ENCODE measurements at places on chromosomes 5 and 9.

GRCh38 chr9:120659676-120660075, 54.6 kb downstream of the MEGF9 start:
- no peak for DNase-seq

- no peak for DNase-seq
These were observed 12.6 kb upstream of the PALM2AKAP2 start for GRCh38 chr9:109767404-109767803.

- DNase-seq = no peak
These were observed 776.6 kb downstream of the CDH12 start for GRCh38 chr5:22076586-22076985.

- peak; percentile 76 for DNase-seq
These were observed 37.8 kb upstream of the KIF2A start for GRCh38 chr5:62268234-62268633.

GRCh38 chr5:111530298-111530740, 18.0 kb upstream of the STARD4 start:
- no peak for DNase-seq

GRCh38 chr5:81105261-81105877, 127.8 kb upstream of the CKMT2 start:
- DNase-seq = no peak

DNA sequence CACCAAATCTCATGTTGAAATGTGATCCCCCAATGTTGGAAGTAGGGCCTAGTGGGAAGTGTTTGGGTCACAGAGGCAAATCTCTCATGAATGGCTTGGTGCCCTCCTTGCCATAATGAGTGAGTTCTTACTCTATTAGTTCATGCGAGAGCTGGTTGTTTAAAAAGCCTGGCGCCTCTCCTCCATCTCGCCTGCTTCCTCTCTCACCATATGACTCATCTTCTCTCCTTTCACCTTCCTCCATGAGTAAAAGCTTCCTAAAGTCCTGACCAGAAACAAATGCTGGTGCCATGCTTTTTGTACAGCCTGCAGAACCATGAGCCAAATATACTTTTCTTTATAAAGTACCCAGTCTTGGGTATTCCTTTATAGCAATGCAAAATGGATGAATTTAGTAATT, 20.9 kb upstream of the ARHGAP26 start:
- no peak for DNase-seq

DNA sequence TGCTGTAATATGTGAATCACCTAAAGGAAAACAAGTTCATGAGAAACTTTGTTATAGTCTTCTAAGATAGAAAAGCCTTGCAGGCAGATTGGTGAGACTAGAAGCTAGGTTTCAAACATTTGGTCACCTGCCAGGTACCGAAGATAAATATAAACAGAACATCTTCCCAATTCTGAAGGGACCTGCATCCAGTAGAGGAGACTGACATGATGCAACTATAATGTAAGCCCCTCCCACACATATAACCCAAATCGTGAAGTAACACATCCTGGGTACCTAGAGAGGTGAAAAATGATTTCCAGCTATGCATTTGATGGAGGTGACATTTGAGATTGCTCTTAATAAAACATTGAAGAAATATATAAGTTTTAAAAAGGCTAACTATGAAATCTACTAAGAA, 29.9 kb downstream of the SHLD3 start:
- no peak for DNase-seq

DNA sequence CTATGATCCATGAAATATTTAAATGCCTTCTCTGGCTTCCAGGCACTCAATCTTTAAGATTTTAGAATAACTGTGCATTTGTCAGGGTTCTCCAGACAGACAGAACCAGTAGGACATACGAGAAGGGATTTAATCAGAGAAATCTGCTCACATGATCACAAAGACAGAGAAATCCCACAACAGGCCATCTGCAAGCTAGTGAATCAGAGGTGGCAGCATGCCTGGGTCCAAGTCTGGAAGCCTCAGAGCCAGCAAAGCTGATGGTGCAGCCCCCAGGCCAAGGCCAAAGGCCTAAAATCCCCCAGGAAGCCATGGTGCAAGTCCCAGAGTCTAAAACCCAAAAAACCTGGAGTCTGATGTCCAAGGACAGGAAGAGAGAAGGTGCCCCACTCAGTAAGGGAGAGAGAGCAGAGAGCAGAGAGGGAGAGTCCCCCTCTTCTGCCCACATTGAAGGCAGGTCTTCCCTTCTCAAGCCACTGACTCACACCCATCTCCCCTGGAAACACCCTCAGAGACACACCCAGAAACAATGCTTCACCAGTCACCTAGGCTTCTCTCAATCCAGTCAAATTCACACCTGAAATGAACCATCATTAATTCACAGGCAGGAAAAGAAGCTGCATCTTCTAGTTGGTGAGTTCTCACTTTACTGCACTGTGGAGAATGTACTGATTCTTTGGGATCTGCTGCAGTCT, 48.7 kb downstream of the CAMSAP1 start:
- DNase-seq = no peak

DNA sequence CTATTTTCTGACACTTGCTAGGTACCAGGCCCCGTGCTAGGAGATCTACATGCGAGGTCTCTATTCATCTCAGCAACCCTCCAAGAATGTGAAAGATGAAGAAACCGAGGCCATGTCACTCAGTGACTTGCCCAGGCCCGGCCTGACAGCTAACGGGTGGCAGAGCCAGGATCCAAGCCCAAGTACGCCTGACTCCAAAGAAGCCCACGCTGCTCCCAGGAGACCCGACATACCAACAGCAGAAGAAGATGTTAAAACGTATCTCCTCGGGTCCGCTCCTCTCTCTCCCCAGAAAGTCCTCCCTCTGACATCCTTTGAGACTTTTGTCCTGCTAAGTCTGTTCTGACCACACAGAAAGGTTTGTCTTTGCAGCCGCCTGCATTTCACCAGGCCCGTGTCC, 65.2 kb downstream of the CRB2 start:
- no peak for DNase-seq

GRCh38 chr9:68480807-68481206, 59.9 kb downstream of the TMEM252 start:
- DNase-seq = no peak

- DNase-seq = no peak
These were observed 291.2 kb downstream of the ADAMTS6 start for GRCh38 chr5:65190328-65191053.

DNA sequence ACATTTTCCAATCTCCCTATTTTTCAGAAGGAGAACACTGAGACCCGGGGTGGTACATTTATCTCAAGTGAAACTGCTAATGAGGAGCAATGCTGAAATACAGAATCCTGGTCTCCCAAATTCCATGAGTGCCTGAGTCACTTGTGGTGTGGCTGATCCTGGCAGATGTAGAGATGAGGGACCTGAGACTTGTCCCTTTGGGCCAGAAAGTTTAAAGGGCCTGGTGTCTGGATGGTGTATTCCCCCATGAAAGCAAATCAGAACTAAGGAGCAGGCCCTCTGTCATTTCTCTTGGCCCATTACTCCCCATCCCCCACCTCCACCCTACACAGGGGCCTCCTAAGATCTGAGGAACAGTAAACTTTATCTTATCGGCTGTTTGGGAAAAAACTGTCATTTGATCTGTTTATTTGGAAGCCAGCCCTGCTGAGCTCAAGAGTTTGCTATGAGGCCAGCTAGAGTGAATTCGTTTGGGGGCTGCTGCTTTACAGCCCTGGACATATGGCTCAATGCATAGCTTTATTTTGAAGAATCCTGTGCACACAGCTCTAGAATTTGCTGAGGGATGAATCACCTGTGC, 140.3 kb downstream of the LHFPL2 start:
- DNase-seq = no peak

DNA sequence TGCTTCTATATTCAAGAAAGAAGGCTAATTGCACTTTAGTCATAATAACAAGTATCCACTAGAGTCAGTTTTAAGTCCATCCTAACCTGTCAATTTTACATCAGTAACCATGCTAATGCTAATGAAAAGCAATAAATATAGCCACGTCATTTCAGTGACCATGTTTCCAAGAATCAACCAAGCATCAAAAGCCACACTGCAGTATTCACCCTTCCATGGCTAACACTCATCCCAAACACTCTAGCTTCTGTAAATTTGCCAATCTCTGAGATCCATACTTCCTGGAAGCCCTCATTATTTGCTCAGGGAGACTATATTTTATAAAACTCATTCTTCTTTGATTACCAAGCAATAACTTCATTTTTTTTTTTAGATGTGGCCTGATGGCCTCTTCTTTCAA, 712.0 kb downstream of the CETN3 start:
- DNase-seq = no peak

DNA sequence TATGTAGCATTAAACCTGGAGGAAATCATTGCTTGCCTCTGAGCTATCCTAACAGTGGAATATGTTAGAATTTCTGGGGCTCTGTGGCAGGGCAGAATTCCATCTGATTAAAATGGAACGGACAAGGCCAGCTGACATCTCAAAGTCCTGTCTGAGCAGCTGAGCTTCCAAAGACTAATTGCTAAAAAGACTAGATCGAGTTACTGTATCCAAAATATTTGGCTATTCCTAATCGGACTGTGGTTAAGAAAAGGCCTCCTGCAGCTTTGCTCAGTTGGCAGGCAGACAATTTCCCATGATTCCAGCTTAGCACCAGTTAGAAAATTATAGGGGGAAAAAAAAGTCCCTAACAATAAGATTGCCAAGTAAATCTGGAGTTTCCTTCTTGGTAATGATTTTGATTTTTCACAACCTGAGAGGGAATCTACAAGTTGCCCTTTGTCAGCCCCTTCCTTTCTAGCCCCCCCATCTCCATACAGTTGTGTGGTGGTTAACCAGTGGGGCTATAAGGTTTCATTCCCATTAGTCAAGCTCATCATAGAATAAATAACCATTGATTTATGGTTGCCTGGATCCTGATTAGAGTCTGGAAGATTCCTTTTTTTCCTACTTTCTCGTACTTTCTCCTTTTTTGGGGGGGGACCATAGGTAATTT, 26.4 kb downstream of the PTGR1 start:
- peak; percentile 80 for DNase-seq

GRCh38 chr5:64417390-64417789, 88.4 kb upstream of the RGS7BP start:
- peak; percentile 16 for DNase-seq

DNA sequence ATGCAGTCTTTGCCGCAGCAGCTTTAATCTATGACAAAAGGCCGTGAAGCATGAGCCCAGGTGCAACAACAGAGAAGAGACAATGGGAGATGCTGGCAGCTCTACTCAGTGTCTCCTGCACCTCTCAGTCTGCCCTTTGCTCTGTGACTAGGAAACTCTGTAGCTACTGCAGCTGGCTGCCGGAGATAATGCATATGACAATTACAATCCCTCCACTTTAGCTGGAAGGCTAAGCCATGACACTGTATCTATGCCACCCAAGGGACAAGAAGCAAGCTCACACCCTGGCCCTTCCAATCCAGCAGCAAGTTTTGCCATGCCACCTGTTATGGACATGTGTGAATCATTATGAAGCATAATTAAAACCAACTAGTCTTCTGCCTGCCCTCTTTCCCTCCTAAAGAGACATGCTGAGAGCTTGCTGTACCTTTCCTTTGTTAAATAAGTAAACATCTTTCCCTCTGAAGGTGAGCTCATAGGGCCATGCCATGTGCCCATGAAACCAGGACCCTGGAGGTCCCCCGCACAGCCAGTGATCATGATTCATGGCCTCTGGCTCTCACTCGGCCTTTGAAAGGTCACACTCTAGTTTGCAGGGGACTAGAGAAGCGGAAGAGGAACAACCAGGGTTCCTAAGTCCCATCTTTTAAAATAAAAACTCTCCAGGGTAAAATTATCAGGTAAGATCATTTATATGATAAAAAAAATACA, 219.4 kb downstream of the SPOCK1 start:
- DNase-seq = peak; percentile 98

DNA sequence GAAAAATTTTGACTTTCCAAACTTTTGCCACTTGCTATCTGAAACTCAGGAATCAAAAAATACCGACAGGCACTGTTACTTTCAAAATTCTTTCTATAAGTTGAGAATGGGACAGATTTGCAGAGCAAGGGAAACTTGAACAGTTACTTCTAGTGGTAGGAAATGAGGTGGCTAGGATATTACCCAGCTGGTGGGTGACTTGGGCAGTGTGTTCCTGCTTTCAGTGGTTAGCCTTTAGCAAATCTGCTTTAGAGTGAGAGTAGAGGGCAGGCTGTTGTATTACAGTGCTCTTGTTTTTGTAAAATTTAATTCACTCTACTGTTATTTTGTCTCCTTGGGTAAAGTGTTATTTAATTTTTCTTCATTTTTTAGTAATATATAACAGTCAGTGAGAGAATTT, 40.2 kb upstream of the ROPN1L start:
- no peak for DNase-seq

- DNase-seq = no peak
These were observed 39.6 kb downstream of the CTSL start for GRCh38 chr9:87765521-87765920.

GRCh38 chr5:27240791-27241190, 202.4 kb upstream of the CDH9 start:
- no peak for DNase-seq

DNA sequence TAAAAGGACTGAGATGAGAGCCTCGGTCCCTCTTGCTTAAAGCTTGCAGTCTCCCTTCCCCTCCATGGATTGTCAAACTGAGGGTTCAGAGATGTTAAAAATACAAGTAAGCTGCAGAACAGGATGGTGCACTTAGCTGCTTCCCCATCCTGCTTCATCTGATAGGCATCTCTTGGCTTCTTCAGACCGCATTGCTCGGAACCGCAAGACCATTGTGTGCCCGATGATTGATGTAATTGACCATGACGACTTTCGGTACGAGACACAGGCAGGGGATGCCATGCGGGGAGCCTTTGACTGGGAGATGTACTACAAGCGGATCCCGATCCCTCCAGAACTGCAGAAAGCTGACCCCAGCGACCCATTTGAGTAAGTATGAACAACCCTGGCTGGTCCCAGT, 65.5 kb upstream of the SAP30L start:
- DNase-seq = no peak

- no peak for DNase-seq
These were observed 33.4 kb downstream of the SECISBP2 start for GRCh38 chr9:89351584-89352300.

DNA sequence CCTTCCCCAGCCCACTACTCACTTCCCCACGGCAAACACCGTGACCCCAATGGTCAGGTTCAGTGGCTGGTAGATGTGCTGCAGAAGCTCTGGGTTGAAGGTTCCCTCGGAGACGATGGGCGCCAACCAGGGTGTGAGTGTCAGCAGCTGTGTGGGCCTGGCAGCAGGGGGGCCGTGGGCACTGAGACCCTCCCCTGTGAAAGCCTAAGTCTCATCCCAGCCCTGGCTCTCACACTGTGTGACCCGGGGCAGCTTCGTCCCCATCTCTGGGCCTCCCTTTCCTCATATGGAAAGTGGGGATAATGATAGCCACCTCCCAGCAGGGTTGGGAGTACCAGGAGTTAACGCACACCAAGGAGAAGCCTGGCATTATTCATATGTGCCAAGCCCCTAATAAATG, 8.6 kb downstream of the GBGT1 start:
- no peak for DNase-seq

- no peak for DNase-seq
These were observed 464.9 kb upstream of the NMUR2 start for GRCh38 chr5:152869971-152870370.

DNA sequence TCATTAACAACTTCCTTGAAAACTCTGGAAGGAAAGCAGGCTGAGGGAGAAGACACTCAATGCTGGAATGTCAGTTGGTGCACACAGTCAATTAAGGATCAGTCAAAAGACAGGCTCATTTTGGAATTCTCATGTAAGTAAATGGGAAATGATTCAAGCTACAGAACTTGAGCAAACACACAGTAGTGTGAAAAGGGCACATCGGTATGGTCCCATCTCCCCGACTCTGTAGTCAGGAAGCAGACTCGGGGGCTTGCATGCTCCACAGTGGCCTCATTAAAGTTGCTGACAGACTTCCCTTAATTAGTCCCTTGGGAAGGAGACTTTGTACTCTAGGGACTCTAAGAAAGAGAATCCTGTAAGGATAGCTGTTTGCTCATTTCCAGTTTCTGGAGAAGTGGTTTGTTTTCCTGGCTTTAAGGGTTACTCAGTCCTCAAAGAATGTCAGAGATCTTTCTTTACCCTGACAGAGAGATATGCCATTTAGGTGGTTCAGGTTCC, 339.2 kb downstream of the ADAMTS6 start:
- DNase-seq = peak; percentile 93

All from NCI-H69 (cell line).